Stimulated activated CD4-positive, alpha-beta T cell treated with anti-CD3 and anti-CD28 coated beads, Interleukin-15, amount 100 ng/mL, for 1 hour (primary cell): ENCODE measurements at places on chromosomes 3 and 15.

DNA sequence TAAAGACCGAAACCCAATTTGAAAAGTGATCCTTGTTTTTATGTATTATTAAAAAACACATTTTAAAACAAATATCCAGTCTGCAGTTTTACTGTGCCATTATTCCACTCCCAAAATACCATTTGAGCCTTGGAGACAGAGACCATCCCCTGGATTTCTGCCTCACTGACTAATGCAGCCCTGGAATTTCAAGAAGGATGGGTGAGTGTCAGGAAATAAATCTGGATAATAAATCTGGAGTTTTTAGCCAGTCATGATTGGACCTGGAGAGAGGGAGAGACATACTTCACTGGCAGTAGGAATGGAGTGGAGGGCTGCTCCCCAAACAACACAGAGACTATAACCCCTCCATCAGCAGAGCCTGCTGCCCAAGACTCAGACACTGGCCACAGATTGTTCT, 123.3 kb downstream of the MYLK start:
- DNase-seq, result no peak

DNA sequence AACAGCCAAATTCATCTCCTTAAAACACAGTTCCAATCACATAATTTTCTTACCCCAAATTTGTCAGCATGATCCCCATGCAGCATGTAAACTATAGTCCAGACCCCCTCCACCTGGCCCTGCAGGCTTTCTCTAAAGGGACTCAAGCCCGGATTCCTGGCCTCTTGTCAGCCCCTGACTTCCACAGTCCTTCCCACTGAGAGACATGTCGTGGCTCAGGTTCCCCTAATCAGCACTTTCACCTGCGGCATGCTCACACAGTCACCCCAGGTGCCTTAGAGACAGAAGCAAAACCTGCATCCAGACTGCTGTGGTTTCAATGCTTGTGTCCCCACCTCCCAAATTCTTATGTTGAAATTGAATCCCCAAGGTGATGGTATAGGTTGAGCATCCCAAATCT, 372.7 kb upstream of the ATP10A start:
- DNase-seq, result no peak

DNA sequence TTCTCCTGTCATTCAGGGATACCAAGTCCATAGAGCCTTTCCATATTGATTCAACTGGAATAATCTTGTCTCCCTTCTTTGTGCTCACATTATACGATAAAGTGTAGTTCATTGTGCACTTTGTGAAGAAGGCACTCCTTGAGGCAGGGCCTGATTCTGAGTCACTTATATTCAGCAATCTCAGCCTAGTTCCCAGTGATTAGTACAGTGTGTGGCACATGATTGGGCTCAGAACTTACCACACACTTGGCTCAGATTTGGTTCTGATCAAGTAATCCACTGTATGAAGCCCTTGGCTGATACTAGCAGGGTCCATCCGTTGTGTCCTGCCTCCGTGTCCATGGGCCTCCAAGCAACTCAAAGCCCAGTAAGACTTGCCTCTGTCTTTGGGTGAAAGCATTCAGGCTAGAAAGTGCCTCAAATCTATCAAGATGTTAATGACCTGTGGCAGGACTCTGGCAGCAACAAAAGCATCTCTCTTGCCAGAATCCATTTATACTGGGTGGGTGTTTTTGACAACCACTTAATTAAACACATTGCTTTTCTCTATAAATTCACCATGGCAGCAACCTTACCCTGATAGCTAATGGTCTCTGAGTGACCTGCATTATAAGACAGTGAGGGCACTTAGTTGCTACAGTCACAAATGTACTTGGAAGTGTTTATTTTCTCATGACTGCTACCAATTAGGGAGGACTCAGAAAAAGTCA, 51.3 kb downstream of the TPRG1 start:
- DNase-seq, result no peak

DNA sequence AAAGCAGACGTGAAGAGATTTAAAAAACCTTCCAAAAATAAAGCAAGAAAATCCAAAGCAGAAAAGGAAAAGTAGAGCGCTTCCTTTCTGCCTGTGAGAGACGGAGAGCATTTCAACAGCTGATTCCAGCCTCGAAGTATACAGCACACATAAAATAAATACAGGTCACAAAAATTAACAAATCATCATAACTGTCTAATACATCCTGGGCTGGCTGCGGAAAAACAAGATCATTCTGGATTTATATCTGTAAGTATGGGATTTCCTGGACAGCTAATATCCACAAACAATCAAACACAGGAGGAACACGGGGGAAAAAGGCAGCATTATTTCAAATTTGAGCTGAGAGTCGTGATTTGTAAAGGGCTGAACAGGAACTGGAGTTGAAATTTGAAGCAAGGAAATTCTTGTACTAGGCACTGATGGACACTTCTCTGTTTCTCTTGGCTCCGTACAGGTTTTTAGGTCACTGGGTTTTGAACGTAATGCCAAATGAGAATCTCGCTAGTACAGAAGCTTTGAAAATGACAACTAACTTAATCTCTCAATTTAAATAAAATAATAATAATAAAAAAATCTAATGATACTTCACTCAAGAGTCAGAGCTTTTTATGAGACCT, 577.7 kb downstream of the FOXP1 start:
- no peak for DNase-seq

- no peak for DNase-seq
These were observed 5.1 kb downstream of the CXCR6 start for GRCh38 chr3:45948311-45948781.

GRCh38 chr3:66554178-66554577, 53.4 kb upstream of the LRIG1 start:
- DNase-seq, result no peak

- DNase-seq, result no peak
These were observed 36.6 kb downstream of the ATP6V1A start for GRCh38 chr3:113783463-113783862.

DNA sequence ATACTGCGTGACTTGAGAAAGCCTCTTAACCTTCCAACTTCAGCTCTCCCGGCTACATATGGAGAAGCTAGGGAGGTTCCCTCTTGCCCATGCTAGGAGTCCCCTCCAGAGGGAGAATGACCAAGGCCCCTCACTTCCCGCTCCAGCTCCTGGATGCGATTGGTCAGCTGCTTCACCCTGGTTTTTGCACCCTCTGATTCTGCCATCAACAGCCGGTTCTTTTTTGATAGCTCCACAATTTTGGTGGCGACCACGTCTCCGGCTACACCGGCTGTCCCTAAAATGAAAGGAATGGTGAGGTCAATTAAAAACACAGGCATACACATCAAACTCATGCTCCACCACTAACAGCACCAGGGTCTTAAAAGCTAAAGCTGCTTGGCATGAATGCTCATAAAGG, 20.6 kb downstream of the CCDC13 start:
- no peak for DNase-seq

- no peak for DNase-seq
These were observed 13.2 kb upstream of the GOLM2 start for GRCh38 chr15:44275150-44275830.

- no peak for DNase-seq
These were observed 105.8 kb downstream of the CYP19A1 start for GRCh38 chr15:51232581-51232980.

GRCh38 chr3:170660139-170660538, 74.3 kb upstream of the SLC7A14 start:
- no peak for DNase-seq
